Astrocyte (in vitro differentiated cells and primary cell): ENCODE measurements at places on chromosomes 6 and 20. TPM values are rescaled to one million over a fixed set of nuclear protein-coding genes. Genes with fewer than 3 reads are reported as not detected.
A peak's percentile ranks its signal among the peaks of the same experiment; 100 is the strongest.

CEBPB gene
- total RNA-seq, result 33.8 and 34.6 TPM in 2 replicates

DNA sequence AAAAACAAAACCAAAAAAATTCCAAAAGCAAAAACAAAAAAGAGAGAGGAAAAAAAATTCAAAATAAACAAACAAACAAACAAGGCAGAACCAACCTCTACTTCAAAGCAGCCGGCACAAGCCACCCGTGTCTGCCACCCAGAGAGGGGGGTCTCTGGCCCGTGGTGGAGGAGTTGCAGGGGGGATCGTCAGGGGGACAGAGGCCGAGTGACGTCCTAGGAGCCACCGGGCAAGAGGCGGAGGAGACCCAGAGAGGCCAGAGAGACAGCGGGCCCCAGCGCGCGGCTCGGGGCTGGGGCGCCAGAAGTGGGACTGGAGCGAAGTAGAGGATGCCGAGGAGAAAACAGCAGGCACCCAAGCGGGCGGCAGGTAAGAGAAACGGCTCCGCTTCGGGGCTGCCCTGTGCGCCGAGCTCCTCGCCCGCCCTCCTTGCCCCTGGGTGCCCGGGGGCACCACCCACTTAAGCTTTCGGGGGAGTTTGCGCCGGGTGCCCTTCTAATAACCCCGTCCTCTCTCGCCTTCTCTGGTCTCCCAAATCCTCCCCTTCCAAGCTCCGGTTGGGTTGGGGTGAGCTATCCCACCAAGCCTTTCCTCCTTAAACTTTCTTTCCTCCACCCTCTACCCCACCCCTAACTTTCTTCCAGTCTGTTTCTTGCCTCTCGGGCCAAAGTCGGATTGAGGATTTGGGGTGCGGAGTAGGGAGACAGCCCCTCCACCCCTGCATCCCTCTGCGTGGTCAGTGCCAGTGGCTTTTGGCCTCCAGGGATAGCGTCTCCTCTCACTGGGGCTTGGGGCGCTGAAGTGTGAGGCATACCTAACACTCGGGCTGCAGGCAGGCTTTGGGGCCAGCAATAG lies 1.0 kb downstream of the TSHZ2 start:
- no peak for DNase-seq

GRCh38 chr6:111576291-111576690 lies 29.4 kb downstream of the TRAF3IP2 start:
- DNase-seq, result peak; percentile 47

- DNase-seq, result peak; percentile 78
Measured at GRCh38 chr6:87944541-87944954, 103.1 kb upstream of the SPACA1 start.
